ENCODE measurements at places on chromosomes 5 and 9.

DNA sequence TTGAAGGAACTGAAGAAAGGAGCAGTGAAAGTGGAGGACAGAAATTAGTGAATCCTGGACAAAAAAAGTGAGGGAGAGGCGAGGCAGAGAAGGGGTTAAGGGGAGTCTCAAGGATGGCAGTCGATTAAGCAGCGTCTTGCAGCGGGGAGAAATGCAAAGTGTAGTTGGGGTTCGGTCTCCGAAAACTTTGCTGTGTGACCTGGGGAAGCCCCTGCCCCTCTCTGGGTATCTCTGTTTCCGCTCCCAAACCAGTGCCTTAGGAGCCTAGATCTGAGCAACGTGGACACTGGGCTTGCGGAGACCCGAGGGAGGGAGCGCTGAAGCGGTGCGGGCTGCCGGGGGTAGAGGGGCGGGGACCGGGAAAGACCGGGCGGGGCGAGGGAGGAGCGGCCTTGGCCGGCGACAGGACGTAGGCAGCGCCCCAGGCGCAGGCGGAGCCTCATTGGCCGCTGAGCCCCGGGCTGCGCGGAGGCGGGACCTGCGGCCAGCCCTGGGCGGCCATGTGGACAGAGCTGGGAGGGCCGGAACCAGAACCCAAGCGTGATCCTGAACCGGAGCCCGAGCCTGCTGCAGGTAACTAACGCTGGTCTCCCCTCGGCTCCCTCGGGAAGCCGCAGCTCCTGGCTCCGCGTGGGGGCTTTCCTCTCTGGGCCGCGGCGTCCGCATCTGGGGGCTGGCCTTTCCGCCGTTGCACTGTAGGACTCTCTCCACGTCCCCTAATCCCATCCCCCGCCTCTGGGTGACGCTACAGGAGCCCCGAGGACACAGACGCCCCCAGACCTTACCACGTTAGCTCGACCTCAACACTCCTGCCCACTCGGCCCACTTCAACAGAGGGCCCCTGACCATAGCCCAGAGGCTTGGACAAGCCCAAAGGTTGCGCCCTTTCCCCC, at the start of gene ALDH1B1:
Gene ALDH1B1, plus strand, starts transcription at position 468 of the 893 bp plus-strand sequence. CDS start 3,047 bp downstream, outside the sequence.
- ATAC-seq = peak; percentile 98

- peak; percentile 81 for ATAC-seq
These were observed 76.9 kb upstream of the HTR4 start for GRCh38 chr5:148730942-148731898.

GRCh38 chr9:20403346-20403745, 219.0 kb downstream of the MLLT3 start:
- peak; percentile 58 for ATAC-seq

GRCh38 chr9:135667463-135668001, 4.4 kb downstream of the LCN9 start:
- no peak for ATAC-seq

GRCh38 chr5:19301271-19301670, 686.7 kb downstream of the CDH18 start:
- no peak for ATAC-seq

- no peak for ATAC-seq
These were observed 167.9 kb upstream of the VLDLR start for GRCh38 chr9:2453701-2454100.

DNA sequence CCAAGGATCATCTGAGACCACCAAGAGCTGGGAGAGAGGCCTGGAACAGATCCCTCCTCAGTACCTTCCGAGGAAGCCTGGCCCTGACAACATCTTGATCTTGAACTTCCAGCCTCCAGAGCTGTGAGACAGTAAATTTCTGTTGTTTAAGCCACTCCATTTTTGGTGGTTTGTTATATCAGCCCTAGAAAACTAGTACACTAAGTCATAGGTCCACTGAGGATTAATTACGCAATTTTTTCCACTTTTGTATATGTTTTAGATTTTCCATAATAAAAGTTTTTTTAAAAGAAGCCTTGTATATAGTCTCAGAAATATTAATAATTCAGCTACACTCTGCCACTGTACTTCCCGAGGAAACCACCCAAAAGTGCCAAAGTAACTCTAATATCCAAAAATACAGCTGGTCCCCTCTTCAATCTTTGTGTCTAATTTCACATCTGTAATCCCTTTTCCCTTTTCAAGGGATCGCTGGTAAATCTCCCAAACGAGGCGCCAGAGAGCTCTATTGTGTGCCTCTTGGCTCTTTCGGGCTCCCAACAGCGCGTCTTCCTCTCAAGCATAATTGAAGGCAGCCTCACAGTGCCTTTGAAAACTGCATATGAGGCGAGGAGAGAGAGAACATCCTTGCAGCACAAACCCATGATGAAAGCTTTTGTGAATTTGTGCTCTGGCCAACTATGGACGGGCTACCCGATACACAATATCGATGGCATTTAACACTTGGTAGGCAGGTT, 32.7 kb downstream of the PRUNE2 start:
- no peak for ATAC-seq

- peak; percentile 41 for ATAC-seq
These were observed 149.7 kb upstream of the RASGRF2 start for GRCh38 chr5:80810425-80810824.
